ENCODE measurements at places on chromosomes 5 and 9. TPM values are rescaled to one million over a fixed set of nuclear protein-coding genes. Genes with fewer than 3 reads are reported as not detected.

Gene CDC20B
- polyA plus RNA-seq: not detected

Gene HMMR
- 8.6 TPM for polyA plus RNA-seq

Gene PCDHA13
- polyA plus RNA-seq: 0.08 TPM

Gene GALNT12
- polyA plus RNA-seq: 2.0 TPM
